Fibroblast of the conjunctiva (primary cell): ENCODE measurements at places on chromosomes 5 and 9.
A peak's percentile ranks its signal among the peaks of the same experiment; 100 is the strongest.

DNA sequence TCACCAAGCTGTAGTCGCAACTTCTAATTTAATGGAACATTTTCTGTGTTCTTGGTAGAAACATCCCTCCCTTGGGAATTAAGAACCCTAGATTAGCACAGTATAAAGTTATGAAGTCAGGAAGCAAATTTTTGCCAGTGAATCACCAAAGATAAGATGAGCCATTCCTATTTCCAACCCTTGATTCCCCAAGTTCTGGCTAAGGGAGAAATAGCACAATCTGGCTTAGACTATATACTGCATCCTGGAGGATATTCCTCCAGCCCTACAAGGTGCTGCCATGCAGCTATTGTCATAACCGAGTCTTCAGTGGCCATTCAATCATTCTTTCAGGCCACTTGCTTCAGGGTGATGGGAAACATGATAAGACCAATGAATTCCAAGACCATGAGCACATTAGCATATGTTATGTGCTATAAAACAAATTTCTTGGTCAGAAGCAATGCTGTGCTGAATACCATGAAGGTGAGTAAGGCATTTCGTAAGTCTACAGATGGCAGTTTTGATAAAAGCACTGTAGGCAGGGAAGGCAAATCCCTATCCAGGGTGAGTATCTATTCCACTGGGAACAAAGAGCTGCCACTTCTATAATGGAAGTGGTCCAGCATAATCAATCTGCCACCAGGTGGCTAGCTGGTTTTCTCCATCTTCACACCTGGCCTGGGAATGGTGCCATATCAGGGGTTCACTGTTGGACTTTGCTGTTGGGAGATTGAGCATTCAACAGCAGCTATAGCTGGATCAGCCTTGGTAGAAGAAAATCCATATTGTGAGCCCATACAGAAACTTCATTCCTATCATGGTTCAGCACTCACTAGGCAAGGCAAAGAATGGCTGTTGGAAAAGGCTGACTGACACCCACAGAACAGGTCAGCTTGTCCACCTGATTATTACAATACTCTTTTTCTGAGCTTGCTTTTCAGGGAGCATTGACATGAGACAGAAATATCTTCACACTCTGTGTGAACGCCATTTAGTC is 19.6 kb upstream of the ARL15 start:
- peak; percentile 44 for DNase-seq

DNA sequence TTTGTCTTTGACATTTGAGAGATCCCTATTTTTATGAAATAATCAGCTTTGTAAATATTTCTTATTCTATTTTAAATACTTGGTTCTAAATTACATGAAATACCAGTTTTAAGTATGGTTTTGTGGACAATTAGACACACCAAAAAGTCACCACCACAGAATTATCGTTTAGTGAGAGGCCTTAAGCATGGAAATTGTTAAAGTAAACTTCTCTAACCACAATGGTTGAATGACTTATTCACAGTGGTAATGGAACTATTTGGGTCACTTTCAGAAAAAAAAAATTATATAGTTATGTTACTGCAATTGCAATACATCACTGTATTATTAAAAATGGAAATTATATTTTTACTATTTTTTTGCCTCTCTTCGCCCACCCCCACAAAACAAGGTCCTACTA is 1252.5 kb downstream of the EFNA5 start:
- no peak for DNase-seq

- no peak for DNase-seq
Measured at GRCh38 chr9:104711604-104712003, 17.3 kb downstream of the OR13D1 start.

- DNase-seq = no peak
Measured at GRCh38 chr5:128126241-128126640, 42.7 kb downstream of the SLC12A2 start.

- no peak for DNase-seq
Measured at GRCh38 chr9:136544964-136545691, 720 bp downstream of the NOTCH1 start.

DNA sequence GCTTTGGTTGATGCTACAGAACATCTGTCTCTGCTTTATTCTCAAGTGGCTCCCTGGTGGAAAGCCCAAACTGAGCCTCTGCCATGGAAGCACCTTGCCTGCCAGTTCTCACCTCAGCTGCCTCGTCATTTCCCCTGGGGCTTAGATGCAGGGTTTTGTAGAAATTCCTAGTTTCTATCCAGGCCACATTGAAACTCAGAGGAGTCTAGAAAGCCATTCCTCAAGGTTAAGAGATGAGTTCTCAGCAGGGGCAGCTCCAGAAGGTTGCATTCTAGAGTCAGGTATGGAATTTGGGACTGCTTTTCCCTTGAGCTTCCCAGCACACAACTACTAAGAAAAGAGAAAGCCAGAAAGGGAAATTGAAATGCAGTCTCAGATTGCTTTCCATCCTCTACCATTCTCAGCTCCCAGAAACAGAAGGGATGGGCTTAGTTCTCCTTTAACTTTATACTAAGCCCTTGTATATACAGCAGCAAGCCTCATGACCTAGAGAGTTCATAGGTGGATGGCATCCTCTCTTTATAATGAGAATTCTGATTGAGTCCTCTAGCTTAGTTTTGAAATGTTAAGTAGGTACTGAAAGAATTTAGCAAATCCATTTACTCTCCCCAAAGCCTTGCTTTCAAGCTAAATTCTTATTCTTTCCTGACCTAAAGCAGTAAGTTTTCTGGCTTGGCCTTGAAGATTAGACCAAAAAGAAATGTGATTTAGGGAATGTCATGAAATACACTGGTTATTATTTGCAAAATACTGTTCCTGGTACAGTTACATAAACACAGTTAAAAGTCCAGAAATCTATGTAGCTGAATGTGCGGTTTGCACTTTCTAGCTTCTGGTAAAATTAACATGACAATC is 66.0 kb upstream of the MEF2C start:
- DNase-seq = no peak

GRCh38 chr9:88085476-88085875 is 52.8 kb downstream of the SPATA31C2 start:
- DNase-seq = no peak

DNA sequence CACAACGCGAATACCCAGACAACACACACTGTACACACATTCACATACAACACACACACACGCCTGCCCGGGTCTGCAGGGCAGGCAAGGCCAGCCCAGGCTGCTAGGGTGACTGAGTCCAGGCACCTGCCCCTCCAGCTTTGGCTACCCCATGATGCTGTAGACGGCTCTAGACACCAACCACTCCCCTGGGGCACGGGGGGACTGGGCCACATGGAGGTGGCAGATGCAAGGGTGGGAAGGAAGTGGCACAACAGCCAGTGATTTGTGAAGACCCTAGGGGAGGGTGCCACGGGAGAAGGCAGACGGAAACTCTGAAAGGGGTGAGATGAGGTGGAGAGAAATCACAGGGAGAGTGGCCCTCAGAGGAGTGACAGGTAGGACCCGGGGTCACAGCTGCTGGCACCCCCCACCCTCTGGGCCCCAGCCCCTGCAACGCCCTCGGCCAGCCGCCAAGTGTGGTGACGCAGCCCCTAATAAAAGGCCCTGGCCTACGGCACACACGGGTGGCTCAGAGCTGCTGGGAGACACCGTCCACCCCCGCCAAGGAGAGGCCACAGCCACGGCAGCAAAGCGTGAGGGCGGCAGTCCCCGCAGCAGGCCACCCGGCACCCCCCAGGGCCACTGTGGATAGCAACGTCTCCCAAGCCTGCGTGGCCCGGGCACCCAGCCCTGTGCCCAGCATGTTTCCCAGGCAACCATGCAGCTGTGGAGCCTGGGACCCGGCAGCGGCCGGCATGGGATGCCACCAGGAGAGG is 6.6 kb upstream of the CCDC187 start:
- no peak for DNase-seq

- DNase-seq = no peak
Measured at GRCh38 chr9:98774746-98775145, 21.6 kb downstream of the ANKS6 start.

DNA sequence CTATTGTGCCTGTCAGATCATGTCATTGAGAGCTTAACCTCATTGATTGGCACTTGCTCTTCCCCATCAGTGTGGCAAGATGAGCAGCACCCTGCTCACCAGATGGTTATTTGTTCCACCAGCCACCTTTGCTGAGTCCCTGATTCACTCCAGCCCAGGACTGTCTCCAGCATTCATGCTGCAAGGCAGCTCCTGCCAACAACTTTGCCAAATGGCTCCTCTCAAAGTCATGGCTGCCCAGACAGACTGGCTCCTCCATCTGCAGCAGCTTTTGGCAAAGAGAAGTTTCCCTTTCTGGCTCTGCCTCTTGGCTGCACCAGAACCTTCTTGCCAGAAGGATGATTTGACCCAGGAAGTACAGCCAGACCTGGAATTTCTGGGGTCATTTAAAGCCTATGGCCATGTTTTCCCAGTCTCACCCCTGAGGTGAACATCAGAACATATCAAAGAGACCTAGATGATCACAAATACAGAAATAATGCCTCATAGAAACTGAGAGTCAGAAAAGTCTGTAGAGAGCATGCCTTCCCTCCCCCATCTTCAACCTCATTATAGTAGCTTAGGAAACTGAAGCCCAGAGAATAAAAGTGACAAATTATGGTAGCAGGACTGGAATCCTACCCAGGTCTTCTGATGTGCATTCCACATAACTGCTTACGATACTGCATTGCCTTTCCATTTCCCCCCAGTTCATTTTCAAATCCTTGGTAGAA is 10.4 kb downstream of the PPP2R2B start:
- DNase-seq = no peak

DNA sequence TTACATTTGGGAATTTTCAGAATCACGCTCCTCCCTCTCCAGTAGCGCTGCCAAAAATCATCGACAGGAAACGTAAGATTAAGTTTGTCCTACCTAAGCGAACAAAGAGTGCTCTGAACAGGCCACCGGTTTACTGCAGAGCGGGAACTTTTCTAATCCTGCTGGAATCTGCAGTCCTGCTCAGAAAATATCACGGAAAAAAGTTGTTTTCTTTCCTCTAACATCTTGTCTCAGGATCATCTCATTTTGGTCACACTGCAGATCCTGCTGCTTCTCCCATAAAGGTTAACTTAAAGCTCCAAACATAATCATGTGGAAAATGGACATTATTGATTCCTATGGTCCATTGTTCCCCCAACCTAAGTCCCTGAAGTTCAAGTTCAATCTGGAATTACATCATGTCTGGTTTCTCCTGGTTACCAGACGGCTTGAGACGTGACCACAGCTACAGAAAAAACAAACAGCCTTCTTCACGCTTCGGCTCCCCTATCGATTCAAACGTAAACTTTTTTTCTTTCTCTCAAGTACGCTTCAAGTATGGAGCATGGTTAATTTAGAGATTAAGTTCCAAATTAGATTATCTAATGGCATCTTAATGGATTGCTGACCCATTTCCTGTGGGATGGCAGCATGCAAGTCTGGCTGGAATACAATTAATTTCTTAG is 217.6 kb downstream of the NFIB start:
- peak; percentile 57 for DNase-seq

- DNase-seq = no peak
Measured at GRCh38 chr9:99251157-99251556, 29.1 kb downstream of the SEC61B start.

GRCh38 chr9:36575411-36575882 is 2.8 kb downstream of the MELK start:
- DNase-seq = peak; percentile 24

DNA sequence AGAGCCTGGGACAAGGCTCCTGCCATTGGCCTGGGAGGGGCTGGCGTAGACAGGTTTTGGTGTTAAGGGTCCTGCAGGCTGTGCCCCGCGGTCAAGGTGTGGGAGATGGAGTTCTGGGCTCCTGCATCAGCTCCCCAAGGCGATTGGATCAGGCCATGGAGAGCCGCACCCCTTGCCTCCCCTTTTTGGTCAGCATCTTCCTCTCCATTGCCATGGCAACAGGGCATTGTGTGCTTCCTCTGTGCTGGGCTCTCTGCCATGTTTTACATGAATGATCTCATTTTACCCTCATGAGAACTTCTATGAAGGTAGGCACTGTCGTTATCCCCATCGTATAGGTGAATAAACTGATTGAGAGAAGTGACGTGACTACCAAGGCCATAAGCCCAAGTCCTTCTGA is 344.3 kb upstream of the CLINT1 start:
- no peak for DNase-seq

GRCh38 chr9:110579862-110580219 is 300 bp upstream of the SVEP1 start:
- DNase-seq = peak; percentile 91

DNA sequence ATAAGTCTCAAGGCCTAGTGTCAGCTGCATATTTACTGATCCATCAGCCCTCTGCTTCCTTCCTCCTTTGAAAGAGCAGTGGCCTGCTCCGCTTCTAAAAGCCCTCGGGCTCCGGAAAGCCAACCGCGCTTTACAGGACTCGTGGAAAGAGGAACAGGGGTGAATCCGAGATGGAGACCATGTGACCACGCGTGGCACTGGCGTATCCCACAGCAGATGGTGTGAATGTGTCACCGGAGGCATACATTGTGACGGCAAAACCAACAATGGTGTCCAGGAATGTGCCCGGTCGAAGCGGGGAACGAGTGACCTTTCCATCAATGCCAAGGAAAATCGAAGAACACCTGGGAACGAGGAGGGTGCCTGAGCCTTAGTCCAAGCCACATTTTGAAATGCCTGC is 484.6 kb downstream of the SPATA31A7 start:
- DNase-seq = no peak

DNA sequence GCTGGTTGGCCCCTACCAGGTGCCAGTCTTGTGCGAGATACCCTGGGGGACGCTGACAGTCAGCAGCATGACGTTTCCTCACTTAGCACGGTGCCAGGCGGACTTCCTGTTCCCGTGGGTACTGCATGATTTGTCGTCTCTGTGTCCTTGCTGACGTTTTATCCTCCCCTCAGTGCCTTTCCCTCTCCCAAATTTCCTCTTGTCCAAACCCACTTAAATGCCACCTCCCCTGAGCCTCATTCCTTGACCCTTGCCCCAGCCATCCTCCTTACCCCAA is 60.6 kb upstream of the SAP30L start:
- DNase-seq = no peak

- no peak for DNase-seq
Measured at GRCh38 chr5:175850119-175850845, 21.1 kb upstream of the CPLX2 start.

DNA sequence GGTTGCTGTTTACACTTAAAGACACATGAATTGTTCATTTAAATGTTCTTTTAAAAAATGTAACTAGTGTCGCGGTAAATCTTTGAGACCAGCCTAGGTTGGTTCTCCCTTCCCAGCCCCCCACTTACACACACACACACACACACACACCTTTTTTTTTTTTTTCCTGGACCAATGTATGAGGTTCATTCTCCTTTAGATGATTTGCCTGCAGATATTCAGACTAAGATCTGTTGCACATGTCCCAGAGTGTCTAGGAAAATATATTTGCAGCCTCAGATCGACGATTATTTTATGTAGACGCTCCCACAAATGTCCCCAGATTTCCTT is 4.4 kb upstream of the ELAVL2 start:
- DNase-seq = no peak

- no peak for DNase-seq
Measured at GRCh38 chr5:131302506-131302905, 38.7 kb downstream of the CDC42SE2 start.

DNA sequence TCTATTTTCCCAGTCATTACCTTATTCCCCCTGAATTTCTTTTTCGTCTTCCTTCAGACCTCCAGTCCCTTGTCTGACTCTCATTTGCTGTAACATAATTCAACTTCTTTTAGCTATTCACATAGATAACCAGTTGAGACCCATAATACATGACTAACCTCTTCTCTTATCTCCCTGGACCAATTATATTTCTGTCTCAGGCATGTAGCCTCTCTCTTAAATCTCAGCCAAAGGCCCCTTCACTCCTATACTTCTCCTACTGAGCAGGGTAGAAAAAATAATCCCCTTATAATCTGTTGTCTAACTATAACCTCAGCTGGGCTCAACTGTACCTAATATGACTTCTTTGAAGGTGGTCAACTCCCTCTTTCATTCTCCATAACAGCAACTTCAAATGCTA is 20.9 kb downstream of the RANBP6 start:
- no peak for DNase-seq

- no peak for DNase-seq
Measured at GRCh38 chr5:112227911-112228631, 191.0 kb downstream of the EPB41L4A start.
